MCF 10A (cell line): ENCODE measurements at places on chromosomes 12 and 14.

DNA sequence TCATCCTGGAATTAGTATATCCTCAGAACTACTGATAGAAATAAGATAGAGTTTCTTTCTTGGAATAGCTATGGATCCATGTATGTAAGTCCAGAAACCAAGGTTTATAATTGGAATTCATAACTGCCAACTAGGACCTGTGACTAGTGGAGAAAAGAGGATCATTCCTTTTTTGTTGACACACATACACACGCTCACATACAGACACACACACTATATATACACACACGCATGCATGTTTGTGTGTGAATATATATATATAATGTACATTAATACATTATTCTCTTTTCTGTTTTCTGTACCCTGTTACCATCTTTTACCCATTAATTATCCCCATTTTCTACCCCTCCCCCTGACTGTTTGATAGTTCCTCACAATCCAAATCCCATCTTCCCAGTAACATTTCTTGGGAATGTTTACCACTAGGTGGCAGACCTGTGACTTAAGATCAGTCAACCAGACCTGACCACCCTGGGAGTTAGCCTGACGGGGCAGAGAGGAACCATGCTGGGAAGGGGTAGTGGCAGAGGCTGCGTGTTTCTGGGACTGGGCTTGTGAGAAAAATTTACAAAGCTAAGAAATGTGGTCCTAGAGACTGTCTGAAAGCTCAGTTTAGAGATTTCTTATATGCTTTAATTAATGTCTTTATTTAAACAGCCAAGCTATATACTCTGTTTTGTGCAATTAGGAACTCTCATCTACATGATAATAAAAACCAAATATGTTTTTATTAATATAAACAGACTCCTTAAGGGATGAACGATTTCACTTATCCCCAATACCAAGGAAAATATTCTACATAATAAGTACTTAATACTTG is 308.0 kb downstream of the PPFIA2 start:
- peak; percentile 76 for DNase-seq

DNA sequence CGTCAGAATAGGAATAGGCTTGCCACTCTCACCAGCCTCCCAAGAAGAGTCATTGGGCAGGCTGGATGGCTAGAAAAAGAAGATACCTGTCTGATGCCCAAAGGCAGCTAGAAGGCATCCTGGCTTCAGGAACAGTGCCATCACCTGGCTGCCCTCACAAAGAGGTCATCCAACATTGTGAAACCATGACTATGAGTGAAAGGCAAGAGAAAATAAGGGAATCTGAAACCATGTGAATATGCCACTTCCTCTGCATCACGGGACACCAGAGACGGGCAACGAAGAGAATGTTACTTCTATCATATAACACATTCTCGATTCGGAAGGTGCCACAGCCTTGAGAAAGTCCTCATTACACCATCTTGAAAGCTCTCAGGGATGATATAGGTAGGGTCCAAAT is 182.0 kb downstream of the DAD1 start:
- DNase-seq, result peak; percentile 18

- DNase-seq, result no peak
Measured at GRCh38 chr12:45907955-45908354, 82.4 kb downstream of the SCAF11 start.

DNA sequence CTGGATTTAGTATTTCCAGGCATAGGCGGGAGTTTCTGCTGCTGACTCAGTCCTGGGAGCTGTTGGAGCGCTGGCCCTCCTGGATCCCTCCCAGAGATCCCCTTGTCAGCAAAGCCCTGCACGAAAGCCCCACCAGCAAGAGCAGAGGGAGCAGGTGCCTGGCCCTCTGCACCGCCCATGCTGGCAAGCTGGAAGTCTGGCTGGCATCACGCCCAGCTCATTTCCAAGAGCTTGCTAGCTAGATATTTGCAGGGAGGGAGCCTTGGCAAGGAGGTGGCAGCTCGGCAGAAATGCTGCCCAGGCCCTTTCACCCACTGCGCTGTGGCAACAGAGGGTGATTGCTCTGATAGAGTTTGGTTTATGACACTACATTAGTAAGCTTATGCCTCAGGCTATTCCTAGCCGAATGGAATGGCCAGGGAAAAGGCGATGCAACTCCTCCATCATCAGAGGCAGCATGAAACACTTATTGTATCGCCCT is 193.9 kb downstream of the EMP1 start:
- peak; percentile 97 for DNase-seq

DNA sequence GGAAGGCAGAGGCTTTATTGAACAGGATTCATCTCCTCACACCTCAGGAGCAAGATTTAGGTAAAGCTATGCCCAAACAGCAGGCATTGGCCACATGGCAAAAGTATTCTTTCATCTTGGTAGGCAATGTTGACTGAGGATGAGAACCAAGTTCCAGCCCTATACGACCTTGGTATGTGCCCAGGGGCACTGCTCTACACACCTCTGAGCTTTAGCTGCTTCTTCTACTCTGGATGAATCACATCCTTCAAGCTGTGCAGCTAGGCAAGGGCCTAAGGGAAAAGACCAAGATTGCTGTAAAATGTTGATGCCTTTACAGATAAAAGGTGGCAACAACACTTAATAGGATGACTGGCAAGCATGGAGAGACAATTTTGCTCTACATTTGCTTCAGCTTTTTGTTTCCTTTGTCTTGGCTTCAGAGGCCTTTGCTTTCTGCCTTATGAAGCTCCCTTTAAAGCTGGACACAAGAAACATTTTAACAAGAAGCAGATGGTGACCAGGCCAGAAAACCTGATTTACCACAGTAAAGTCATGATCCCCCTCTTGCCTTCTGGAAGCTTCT is 183.3 kb upstream of the KITLG start:
- DNase-seq, result no peak

- no peak for DNase-seq
Measured at GRCh38 chr14:77659831-77660230, 43.4 kb upstream of the SPTLC2 start.

- DNase-seq, result no peak
Measured at GRCh38 chr12:54981796-54982195, 2.8 kb downstream of the TESPA1 start.

DNA sequence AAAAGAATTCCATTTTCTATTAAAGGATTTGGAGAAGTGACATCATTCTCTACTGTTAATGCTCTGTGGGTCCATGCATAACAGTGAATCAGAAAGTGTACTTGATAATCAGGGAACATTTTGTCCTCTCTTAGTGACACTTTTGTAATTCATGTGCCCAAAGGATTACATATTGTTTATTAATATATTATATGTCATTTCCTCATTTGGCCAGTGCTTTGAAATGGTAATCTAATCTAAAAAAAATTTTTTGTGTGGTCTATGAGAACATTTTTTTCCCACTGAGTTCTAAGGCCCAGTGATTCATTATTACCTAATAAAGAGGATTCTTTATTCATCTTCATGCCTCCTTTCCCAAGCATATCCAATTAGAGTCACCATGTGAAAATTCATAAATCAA is 79.7 kb upstream of the MYF6 start:
- peak; percentile 16 for DNase-seq

GRCh38 chr12:112107306-112108201 is 1.0 kb downstream of the NAA25 start:
- peak; percentile 35 for DNase-seq

GRCh38 chr12:108563136-108563803 is 874 bp downstream of the ISCU start:
- peak; percentile 93 for DNase-seq

DNA sequence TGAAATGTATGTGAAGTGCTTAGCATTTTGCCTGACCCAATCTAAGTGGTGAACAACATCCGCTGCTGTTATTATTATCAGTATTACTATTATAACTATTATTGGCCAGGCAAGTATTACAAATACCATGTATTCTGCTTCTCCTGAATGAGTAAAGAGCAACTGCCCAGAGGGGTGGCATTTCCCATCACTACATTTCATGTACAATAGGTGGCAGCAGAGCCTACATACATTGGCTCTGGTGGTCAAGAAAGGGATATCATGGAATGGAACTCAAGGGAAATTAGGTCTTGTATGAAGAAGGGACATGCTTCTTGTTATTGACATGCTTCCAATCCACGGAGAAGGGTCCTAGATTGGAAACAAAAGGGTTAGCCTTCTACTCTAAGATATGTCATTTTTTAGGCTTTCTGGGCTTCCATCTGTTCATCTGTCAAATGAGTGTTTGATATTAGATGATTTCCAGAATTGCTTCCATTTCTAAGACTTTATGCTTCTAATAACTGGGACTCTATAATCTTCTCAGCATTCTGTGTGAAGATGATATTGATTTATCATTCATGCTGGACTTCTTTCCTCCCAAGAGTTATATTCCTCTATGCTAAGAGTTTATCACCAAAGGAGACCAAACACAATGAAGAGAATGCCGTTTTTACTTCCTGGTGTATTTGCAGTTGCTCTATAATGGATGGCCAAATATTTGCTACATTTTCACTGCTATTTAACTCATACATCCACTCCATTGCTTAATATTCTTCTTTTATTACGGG is 239.1 kb downstream of the SSPN start:
- peak; percentile 72 for DNase-seq
